Stimulated activated CD8-positive, alpha-beta memory T cell treated with anti-CD3 and anti-CD28 coated beads, Interleukin-7, amount 100 ng/mL, for 24 hours (primary cell): ENCODE measurements at places on chromosomes 3 and 15.

DNA sequence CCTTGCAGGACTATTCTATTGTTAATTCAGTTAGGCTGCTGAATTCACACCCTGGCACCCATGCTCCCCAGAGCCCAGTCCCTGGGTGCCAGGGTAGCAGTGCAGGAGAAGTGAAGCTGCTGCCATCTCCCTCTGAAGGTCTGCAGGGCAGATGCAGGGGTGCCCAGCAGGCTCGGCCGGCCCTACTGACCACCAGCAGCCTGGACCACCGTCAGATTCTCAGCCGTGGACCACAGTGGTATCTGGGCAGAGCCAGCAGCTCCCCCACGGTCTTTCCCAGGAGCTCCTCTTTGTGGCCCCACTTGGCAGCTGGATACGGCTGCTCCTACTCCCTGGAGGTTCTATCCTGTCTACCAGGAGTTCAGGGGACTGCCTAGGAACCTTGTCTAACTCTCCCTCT is 46.8 kb downstream of the ALDH1L1 start:
- no peak for DNase-seq

GRCh38 chr3:65485826-65486469 is 552.8 kb downstream of the MAGI1 start:
- DNase-seq = no peak

- no peak for DNase-seq
Measured at GRCh38 chr3:37093481-37093880, 80.9 kb downstream of the LRRFIP2 start.

DNA sequence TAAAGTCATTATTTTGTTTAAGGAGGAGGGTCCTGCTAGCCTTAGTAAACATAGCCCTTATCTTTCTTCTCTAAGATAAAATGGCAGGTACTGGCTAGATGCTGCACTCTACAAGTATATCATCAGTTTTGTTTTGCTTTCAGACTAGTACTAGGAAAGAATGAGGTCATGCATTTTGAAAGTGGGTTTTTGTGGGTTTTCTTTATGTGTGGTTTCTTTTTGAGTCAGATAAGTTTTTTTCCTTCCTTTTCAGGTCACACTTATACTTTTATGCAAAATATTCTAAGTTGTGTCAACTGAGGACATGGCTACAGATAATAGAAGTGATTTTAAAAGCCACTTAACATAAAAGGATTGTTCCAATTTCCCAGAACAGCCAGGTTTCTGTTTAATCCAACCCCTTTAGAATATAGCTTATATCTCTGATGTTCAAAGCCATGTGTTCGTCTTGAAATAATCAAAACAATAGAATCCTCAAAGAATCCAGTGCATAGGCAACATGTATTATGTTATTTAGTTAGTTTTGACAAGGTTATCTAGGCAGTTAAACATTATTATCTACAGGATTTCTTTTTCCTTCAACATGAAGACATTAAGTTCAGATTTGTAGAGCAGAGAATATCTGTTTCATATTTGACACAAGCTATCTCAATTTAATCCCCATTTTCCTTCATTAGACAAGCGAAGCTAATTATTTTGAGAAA is 406.2 kb downstream of the RBMS3 start:
- no peak for DNase-seq

DNA sequence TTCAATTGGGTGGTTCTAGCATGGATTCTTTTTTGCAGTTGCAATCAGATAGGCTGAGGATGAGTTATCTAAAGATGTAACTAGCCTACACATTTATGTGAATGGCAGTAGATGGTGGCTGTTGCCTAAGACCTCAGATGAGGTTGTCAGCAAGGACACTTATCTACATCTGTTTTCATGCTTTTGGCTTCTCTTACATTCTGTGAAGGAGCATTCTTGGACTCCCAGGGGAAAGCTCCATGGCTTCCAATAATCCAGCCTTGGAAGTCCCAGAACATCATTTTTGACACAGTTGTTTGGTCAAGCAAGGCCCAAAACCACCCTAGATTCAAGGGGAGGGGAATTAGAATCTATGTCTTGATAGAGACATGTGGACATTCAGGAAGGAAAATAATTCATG is 332.2 kb upstream of the RBMS3 start:
- DNase-seq = no peak

- DNase-seq = no peak
Measured at GRCh38 chr3:189488241-189488767, 142.9 kb upstream of the TP63 start.

GRCh38 chr3:119695480-119695879 is 7.3 kb upstream of the CFAP91 start:
- DNase-seq = no peak

- DNase-seq = no peak
Measured at GRCh38 chr3:125382298-125382697, 7.2 kb upstream of the ZNF148 start.

DNA sequence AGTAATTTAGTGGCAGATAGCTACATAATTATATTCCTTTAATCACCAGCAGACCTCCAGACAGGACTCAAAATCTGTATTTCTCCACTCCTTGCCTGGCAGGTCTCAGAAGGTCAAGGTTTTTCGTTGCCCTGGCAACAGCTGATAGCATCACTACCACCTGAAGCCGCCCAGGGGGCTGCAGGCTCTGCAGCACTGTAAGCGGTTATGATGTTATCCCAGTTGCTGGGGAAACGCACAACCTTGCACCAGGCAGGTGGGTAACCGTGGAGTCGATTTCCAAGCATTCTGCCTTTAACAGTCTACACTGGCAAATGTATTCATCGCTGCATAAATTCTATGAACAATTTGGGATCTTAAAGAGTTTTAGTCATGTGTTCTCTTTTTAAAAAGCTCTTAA is 756.3 kb downstream of the NTRK3 start:
- no peak for DNase-seq

DNA sequence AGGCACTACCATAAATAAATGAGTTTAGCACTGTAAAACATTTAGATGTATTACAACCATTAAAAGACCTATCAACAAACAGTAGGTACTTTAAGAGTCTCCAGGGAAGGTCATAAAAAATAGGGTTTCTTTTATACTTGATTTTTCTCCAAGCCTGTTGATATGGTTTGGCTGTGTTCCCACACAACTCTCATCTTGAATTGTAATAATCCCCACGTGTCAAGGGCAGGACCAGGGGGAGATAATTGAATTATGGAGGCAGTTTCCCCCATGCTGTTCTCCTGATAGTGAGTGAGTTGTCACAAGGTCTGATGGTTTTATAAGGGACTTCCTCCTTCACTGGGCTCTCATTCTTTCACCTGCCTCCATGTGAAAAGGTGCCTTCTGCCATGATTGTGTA is 468.9 kb upstream of the UBE2E2 start:
- DNase-seq = no peak

- no peak for DNase-seq
Measured at GRCh38 chr3:140529096-140529495, 148.8 kb upstream of the TRIM42 start.

- no peak for DNase-seq
Measured at GRCh38 chr3:171328419-171329082, 131.7 kb downstream of the TNIK start.

- no peak for DNase-seq
Measured at GRCh38 chr3:122993124-122993978, 34.2 kb downstream of the SEMA5B start.

DNA sequence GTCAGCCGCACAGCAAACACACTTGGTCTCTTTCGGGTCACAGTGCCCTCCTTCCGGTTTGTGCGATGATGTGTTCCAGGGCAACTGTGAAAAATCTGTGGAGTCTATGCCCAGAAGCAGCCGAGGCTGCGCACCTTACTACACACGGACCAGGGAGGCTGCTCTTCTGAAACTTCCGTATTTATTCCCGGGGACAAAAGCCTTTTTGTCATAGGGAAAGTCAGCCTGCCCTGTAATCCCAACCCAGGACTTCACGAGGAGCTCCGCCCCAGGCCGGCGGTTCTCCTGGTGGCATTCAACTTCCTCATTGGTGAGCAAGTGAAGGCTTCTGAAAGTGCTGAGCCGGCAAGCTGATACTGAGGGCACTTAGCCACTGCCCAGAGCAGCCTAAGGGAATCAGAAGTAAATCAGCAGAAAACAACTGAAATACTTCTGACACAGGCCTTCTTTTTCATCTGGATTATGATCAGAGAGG is 126.5 kb downstream of the FMN1 start:
- no peak for DNase-seq

DNA sequence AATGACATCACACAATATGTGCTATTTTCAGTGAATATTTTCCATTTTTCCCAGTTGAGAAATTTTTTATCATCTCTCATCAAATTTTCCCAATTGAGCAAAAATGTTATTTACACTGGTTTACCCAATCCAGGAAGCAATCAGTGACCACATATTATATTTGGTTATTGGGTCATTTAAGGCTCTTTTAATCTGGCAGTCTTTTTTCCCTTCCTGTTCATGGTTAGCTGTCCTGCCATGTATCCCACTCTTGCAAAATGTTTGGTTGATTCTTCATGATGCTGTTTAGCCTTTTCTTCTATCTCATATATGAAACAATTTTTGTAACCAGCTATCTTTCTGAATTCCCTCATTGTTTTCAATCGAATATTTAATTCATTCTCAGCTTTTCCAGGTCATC is 626.0 kb downstream of the RBMS3 start:
- DNase-seq = no peak

GRCh38 chr15:31200735-31201151 is 99.2 kb upstream of the TRPM1 start:
- peak; percentile 16 for DNase-seq

DNA sequence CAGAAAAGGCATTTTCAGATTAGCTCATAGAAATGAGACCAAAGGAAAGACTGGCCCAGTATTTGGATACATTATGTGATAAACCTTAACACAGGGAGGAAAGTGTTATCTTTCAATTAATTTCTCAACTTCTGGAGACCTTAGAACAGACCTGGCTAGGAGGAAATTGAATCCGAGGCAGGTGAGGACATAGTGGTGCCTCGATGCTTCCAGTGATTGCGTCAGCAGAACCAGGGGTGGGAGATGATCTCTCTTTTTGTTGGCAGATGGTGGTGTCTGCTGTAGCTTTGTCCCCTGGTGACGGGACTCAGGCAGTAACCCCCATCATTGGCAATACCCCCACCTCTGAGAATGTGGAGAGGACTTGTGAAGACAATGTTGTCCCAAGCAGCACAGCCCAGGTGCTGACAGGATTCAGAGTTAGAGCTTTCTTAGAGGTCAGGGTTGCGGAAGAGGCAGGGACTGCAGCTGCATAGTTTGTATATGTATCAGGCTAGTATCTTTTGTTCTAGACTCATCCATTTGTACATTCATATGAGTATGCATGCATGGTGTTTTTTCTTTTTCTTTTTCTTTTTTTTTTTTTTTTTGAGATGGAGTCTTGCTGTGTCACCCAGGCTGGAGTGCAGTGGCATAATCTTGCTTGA is 27.9 kb upstream of the MUC20 start:
- DNase-seq = no peak

DNA sequence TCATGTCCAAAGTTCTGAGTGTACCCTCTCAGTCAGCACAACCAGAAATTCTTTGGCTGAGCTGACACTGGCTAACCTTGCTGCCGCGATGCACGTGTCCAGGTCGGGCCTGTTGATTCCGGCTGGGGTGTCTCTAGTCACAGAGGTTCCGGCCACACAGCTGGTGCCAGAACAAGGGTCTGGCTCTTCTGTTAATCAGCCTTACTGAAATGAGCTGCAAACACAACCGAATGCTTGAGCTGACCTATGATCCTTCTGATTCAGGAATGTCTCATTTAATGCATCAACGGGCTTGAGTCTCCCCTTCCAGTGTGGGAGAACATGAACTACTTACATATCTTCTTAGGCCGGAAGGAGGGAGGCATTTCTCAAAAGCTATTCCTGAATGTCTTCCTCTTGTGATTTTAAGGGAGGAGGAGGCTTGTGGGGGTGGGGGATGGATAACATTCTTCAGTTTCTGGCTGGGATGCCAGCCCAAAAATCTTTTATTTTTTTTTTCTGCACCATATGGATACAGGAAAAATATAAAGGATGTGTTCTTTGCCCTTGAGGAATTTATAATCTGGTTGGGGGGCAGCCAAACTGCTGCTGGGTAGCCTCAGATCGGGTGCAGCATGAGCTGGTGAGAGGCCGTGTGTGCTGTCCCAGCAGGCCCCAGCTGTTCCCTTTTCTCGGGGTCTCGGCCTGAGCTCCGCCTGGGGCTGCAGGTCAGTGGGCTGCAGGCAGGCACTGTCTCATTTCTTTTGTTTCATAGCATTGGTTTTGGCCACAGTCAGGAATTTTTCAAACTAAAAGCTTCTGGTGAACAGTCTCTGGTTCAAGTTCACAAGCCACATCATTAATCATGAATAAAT is 319.1 kb upstream of the TBL1XR1 start:
- DNase-seq = no peak
